Activated CD4-positive, alpha-beta T cell treated with anti-CD3 and anti-CD28 coated beads for 1 hour (primary cell): ENCODE measurements at places on chromosomes 7 and 10.

DNA sequence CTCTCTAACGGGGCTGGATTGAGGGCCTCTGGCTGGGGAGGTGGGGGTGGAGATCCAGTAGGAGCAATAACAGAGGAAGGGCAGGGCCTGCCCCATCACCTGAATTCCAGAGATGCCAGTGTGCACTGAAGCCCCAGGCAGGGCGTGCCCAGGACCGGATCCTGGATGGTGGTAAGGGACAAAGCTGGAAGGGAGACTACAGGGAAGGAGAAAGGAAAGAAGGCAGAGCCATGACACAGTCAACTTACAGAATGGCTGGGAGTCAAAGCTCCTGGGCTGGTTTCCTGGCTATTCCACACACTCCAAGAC is 666 bp downstream of the TMEM139 start:
- no peak for DNase-seq

GRCh38 chr7:71885487-71885886 is 526.7 kb downstream of the CALN1 start:
- no peak for DNase-seq

DNA sequence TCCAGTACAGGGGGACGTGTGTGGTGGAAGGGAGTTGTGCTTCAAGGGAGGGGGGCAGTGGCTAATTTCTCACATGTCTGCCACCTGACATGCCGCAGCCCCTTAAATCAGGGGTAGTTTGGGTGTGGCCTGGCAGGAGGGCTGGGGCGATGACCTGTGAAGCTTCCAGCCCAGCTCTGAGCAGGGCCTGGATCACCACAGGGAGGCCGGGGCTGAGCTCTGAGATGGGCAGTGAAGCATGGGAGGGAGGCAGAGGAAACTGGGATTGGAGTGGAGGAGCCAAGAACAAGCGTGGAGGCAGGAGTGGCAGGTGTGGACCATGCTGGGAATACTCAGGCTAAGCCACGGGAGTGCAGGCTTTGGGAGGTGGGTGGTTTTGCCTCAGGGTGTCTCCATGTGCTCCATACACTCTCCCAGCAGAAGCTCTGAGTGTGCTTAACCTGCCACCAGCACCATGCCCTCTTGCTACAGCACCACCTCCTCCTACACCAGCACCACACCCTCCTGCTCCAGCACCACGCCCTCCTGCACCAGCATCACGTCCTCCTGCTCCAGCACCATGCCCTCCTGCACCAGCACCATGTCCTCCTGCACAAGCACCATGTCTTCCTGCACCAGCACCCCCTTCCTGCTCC is 99.3 kb upstream of the SHH start:
- no peak for DNase-seq

- no peak for DNase-seq
These were observed 59.0 kb downstream of the TBXAS1 start for GRCh38 chr7:139887992-139888481.

- DNase-seq = no peak
These were observed 157.9 kb downstream of the PLXDC2 start for GRCh38 chr10:19974138-19974537.

DNA sequence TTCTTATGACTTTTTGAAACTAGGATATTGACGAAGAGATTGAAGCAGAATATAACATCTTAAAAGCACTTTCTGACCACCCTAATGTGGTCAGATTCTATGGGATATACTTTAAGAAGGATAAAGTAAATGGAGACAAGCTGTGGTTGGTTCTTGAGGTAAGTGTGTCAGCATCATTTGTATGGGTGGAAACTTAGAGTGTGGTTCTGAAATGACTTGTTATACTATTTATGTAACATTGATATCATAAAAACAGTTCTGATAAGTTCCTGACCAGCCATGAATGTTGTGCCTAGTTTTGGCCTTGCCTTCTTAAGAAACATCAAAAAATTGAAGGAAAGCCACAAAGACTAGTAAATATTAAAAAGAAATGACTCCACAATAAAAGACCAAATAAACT is 20.8 kb downstream of the MYO3A start:
- DNase-seq = no peak

- DNase-seq = no peak
These were observed 47.1 kb upstream of the CCNY start for GRCh38 chr10:35289198-35289597.

DNA sequence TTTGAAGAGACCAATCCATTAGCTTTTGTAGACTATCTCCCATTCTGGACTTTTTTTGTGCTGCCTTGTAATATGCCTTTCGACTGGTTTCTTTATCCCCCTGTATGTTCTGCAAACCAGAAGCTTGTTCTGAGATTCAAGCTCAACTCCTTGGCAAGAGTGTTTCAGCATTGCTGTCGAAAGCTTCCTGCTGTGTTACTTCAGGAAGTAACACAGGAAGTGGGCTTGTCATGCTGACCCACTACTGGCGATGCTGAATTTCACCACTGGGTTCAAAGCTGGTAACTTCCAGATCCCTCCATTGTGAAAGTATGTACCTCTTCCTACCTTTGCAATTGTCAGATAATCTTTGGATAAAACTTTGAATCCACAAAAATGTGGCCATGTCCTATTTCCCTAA is 57.9 kb upstream of the INSYN2A start:
- no peak for DNase-seq

- no peak for DNase-seq
These were observed 160.0 kb upstream of the MKI67 start for GRCh38 chr10:128286141-128286761.

DNA sequence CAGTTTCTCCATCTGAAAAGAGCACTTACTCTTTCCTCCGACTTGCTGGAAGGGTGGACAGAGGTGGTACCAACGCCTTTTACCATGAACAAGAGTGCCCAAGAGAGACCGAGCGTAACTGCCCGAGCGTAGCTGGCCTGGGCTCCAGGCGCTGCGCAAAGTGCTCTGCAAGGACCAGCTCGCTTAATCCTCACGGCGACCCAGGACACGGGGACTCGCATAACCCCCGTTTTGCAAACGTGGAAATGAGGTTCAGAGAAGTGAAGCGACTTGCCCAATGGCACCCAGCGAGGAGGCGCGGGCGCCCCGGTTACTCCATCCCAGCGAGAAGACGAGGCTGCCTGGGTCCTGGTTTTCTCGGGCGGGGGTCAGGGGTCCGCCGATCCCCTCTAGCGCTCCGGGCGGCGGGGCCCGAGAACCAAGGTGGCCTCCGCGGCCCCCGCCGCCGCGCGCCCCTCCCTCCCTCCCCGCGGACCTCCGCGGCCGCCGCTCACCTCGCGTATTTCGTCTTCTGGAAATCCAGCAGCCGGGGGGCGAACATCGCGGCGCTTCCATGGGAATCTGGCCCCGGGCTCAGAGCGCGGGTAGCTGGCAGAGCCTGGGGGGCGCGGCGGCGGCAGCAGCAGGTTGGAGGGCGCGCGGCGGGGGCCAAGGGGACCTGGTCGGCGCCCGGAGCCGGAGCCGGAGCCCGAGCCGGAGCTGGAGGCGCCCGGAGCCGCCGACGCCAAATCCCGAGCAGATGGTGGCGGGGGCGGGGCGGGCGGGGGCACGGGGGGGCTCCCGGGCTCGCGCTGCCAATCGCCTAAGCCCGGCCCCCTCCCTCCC is at the start of gene MMD2:
MMD2 (minus strand) TSS at position 711 of the 825 bp plus-strand sequence; CDS start at position 541, 170 bp downstream.
- no peak for DNase-seq
